ENCODE measurements at places on chromosomes 12 and 14.

GRCh38 chr14:72850360-72850759 is 43.5 kb downstream of the DPF3 start:
- no peak for DNase-seq

DNA sequence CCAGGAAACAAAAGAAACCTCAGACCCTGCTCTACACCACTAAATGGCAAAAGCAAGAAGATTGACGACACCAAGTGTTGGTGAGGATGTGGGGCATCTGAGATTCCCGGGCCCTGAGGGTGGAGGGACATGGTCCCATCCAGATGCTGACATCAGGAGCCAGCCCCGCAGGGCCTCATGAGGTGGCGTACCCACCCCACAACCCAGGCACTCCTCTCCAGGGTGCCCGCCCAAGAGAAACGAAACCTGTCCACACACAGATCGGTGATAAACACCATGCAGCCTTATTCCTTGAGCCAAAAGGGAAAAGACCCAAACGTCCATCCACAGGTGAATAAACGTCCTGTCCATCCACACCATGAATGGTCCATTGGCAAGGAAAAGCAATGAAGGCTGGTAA is 54.8 kb upstream of the C14orf180 start:
- no peak for DNase-seq

GRCh38 chr12:103698752-103699560 is 111.9 kb downstream of the STAB2 start:
- peak; percentile 48 for DNase-seq

- DNase-seq: no peak
Measured at GRCh38 chr14:28382444-28383190, 384.0 kb upstream of the FOXG1 start.

- DNase-seq: no peak
Measured at GRCh38 chr12:121794534-121795033, 1.1 kb upstream of the RHOF start.

GRCh38 chr14:92704821-92705220 is 43.6 kb downstream of the LGMN start:
- no peak for DNase-seq
